ENCODE measurements at places on chromosomes 5 and 9.

DNA sequence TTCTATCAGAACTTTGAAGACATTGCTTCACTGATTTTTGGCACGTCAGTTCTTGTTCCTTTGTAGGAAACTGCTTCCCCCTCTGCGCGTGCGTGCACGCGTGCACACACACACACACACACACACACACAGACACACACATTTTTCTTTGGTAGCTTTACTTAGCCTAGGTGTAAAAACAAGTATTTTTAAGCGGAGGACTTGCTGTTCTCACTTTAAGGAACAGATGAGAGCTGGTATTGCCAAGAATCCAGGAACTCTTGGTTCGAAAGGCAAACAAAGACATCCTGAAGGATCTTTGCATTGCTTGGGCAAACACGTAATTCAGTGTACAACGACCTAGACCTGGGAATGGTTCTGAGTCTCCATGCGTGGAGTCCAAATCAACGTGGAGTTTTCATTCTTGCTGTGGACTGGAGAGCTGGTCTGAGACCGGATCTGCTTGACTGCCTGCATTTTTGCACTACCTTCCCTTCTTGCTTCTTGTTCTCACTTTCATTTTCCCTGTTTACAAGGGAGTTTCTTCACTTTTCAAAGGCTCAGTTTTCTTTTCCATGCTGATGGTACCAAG, 8.2 kb downstream of the TMEM268 start:
- DNase-seq: no peak

DNA sequence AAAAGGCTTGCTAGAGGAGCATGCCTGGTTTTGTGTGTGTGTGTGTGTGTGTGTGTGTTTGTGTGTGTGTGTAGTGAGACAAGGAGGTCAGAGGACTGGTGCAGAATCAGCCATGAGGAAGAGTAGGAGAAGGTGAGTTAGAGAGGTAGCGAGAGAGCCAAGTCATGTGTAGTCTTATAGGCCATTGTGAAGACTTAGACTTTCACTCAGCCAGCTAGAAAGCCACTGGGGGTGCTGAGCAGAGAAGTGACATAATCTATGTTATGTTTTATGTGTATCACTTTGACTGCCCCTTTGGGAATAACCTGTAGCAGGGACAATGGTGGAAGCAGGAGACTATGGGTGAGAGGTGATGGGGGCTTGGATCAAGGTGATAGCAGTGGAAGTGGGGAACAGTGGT, 180.5 kb upstream of the CLINT1 start:
- DNase-seq: no peak

GRCh38 chr5:74888117-74888516, 21.9 kb upstream of the FAM169A start:
- DNase-seq: no peak

DNA sequence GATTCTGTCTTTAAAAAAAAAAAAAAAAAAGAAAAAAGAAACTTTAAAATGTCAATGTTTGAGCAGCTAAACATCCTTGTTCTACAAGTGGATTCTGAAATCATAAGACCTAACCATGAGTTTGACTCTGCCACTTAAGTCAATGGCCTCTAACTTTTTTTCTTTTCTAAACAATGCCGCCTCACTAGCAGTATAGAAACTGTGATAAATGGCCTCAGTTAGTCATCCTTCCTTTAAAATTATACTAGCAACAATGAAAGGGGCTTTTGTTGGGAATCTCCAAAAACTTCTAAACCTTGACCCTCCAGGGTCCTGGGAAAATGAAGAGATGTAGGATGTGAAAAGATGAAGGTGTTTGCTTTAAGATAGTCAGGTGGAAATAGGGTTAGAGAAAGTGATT, 71.1 kb downstream of the FBXL7 start:
- DNase-seq: no peak

GRCh38 chr9:130209422-130209821, 37.2 kb downstream of the NCS1 start:
- no peak for DNase-seq

GRCh38 chr5:175712681-175713085, 54.8 kb downstream of the HRH2 start:
- no peak for DNase-seq

- no peak for DNase-seq
Measured at GRCh38 chr5:39691136-39691535, 266.4 kb upstream of the DAB2 start.

DNA sequence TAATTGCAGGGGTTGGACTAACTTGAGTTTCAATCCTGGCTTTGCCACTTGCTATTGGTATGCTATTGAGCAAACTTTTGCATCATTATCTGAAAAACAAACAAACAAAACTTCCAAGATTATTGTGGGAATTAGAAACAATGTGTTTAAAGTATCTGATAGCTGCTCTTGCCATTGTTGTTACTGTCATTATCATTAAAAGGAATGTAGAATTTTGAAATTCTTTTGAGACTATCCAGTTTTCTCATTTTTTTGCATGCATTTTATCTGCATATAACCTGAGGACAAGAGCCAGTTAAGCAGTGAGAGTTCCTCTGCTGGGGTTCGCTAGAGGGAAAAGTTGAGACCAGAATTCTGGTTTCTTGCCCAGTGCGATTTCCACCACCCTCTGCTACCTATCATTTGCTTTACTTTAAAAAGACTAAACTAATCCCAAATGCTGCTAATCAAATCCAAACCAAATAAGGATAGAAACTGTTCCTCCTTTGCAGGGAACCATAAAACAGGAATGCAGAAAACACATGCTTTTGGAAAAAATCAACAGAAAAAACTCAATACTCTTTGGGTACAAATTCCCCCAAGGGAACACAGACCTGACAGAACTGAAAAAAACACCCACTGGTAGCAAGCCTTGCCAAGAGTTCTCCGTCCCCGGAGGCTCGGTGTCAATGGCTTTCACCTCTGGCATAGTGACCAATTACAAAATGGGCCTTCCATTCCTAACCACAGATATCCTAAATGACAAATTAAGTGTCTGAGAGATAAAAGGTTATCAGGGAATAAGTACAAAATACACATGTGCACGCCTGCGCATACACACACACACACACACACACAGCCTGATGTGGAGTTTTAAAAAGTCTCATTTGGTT, 373.7 kb downstream of the ARL15 start:
- no peak for DNase-seq

- no peak for DNase-seq
Measured at GRCh38 chr9:124626276-124626675, 119.1 kb upstream of the NR5A1 start.

GRCh38 chr5:115542651-115543364, 1.8 kb downstream of the FEM1C start:
- no peak for DNase-seq

DNA sequence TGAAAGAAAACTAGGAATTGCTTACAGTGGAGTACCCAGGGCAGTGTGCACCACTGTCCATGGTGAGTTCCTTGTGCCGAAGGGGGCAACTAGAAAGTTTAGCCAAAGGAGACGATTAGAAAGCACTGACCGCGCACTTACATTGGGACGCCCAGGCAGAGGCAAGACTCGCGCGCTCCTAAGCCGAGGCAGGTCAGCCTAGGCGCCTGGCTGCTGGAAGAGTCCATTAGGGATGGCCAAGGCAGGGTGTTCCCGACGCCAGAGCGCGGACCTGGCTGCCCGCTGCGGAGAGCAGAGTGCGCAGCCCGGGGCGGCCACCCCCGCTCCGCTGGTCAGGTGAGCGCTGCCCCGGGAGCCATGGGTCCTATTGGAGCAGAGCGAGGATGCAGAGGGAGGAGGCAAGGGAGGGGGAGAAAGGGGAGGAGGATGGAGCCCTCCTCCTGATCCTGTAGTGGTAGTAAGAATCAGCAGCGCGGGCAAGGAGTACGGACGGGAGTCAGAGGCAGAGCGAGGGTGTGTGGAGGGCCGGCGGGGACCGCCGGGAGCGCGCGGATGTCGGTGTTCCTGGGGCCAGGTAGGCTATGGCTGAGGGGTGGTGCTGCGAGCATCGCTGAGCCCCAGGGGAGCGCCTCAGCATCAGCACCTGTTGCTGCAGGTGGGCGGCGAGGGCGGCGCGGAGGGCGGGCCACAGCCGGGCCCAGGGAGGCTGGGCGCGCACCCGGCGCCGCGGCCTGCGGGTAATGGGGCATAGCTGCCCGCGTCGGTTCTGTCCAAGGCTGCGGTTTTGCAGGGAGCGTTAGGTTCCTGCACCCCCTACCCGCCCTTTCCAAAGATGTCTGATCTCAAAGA, at the start of gene ADGRV1:
Gene ADGRV1 (plus strand): TSS at position 454 of the 849 bp plus-strand sequence. CDS start 99 bp downstream, at position 553.
- no peak for DNase-seq

- DNase-seq: no peak
Measured at GRCh38 chr9:94826044-94826443, 99.5 kb downstream of the AOPEP start.

GRCh38 chr5:67677422-67677970, 480.9 kb upstream of the CD180 start:
- no peak for DNase-seq

DNA sequence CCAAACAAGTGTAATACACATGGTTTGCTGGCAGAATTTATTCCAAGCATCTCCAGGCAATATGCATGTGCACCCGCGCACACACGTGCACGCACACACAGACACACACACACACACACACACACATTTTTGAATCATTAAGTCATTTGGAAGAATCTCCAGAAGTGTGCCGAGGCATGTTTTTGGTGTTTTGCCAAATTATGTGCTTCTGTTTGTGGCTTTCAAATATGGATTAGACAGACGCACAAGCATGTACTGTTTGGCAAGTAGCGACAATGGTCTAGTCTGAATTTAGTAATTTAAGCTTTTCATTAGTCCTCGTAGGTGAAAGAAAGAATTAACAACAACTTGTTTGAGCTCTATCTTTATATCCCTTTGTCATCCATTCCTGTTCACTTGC, 36.7 kb downstream of the NFIB start:
- DNase-seq: no peak

DNA sequence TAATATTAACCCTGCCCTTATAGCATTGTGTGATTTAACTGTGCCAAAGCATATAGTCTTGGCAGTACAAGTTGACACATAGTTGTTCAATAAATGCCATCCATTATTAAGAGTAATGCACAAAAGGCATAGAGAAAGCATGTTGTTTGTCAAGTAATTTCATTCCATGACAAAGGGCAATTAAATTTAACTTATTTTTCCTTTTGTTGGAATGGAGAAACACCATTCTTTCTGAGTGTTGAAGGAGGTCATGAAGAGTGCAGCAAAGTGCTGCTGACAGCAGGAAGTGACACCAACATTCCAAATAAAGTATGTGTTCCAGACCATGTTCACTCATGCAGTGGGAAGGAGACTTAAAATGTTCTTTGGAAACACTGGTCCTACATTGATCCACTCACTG, 29.1 kb downstream of the ANKDD1B start:
- DNase-seq: no peak

DNA sequence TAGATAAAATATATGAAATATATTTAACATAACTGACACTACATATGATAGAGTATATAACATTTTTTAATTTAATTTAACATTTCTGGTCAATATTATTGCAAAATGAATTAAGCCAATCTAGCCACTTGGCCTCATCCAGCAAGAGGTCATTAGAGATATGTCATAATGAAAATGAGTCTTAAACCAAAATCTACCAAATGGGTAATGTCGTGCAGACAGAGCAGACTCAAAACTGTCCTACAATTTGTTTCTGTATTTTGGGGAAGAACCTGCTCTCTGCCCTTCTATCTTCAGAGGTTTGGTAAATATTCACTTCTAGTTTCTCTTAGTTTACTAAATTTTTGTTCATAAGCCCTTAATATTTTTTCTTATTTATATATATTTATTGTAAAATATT, 61.4 kb downstream of the ARHGEF28 start:
- DNase-seq: no peak

DNA sequence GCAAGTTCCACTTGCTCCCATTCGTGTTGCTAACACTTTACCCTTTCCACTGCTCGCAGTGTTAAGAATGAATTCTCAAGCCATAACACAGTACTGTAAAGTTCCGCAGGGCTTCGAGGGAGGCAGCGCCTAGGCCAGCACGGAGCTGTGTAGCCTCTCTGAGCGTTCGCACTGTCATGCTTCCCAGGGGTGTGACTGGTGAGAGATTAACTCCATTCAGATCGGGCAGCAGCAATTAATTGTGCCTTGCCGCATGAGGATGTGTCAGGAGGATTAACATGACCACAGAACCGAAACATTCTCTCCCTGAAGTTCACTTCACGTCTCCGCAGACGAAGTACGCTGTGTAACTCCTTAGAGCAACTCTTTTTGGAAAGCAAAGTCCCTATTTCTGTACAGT, 23.2 kb downstream of the ZBTB34 start:
- DNase-seq: no peak

GRCh38 chr9:94692601-94693000, 33.9 kb upstream of the AOPEP start:
- no peak for DNase-seq

DNA sequence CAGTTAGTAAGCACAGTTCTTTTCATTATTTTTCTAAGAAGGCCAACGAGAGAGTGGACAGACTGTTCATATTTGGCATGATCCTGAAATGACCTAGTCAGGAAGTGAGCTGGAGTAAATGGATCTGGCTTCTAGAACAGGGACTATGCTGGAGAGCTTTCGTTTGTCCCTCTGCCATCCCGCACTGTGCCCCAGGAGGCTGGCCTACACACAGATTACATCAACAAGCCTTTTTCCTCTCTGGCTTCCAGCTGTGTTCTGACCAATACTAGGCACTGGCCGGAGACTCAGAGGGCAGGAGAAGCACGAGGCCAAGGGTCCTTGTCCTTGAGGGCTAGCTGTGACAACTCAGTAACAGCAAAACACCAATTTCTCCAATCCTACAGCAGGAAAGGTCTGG, 127.8 kb downstream of the MED27 start:
- no peak for DNase-seq

GRCh38 chr5:32096891-32097595, 77.1 kb downstream of the GOLPH3 start:
- DNase-seq: no peak

- no peak for DNase-seq
Measured at GRCh38 chr5:22706901-22707300, 146.2 kb downstream of the CDH12 start.

DNA sequence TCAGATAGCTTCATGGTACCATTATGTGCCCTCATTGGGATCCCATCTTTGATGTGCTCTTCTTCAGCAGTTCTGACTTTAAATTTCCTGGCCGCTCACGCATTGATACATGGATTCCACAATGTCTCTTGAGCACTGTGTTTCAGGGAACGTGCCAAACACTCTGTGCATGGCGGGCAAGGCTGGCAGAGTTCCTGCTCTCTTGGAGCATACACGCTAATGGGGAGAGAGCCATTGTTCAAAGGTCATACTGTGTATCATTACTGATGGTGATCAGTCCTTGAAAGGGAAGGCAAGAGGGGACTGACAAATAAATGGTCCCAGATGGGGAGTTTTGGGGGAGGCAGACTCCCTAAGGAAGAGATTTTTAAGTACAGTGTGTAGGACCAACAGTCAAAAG, 52.3 kb downstream of the AMBP start:
- no peak for DNase-seq

GRCh38 chr5:68441309-68442073, 225.9 kb downstream of the PIK3R1 start:
- DNase-seq: no peak

GRCh38 chr5:177538876-177539275, 15.5 kb downstream of the FAM193B start:
- no peak for DNase-seq

DNA sequence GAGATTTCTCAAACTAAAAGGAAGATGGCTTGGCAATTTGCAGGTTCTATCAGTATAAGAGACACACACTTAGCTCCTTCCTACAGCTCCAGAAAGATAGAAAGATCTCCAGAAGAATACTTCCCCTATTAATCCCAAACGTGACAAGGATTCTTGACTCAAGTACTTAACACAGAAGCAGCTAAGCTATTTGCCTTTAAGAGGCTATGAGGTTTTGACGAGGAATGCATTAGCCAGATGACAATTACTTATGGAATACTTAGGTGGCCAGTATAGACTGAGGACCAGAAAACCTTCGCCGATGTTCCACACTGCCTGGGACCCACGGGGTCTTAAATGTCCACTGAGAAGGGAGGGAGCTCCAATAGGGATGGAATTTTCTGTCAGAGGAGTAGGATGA, 340.5 kb upstream of the KIF2A start:
- DNase-seq: no peak
